ACHN (cell line): ENCODE measurements at places on chromosomes 2 and 18.

DNA sequence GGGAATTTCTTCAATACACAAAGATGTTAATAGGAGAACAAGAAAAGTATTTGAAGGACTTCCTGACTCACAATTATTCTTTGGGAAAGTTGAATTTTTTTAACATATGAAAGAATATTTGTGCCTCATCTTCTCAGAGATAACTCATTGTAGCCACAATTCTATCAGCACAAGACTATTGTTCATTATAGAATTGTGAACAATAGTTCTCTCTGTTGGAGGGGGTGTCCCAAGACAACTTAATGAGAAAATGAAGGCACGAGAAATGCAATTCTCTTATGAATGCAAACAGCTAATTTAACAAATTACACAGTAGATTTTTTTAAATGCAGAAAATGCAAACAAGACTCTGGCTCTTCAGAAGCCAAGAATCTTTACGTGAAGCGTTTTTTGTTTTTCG is 157.0 kb downstream of the BARD1 start:
- no peak for DNase-seq

- DNase-seq = no peak
Observed at GRCh38 chr2:212021947-212022346, 516.7 kb downstream of the ERBB4 start.

DNA sequence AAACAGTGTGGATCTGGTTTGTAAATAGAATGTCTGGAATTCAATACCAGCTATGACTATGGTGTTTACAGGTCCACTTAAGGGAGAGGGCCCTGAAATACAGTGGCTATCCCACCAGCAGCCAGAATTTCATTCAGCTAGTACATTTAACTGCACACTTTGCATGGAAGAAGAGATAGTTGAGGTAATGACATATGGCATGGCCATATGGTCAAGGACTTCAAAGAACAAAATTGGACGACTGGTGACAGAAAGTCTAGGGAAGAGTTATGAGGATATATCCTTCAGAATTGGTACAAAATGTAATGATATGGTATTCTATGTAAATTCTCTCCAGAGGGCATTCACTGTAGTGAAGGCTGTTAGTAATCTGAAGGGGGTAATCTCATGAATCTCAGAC is 105.0 kb downstream of the IKZF2 start:
- DNase-seq = no peak

- DNase-seq = no peak
Observed at GRCh38 chr18:42706618-42707017, 408.9 kb downstream of the RIT2 start.

- DNase-seq = no peak
Observed at GRCh38 chr2:216695401-216695821, at the start of gene IGFBP5. Gene IGFBP5 (minus strand): TSS chr2:216695549. CDS start chr2:216694775, 774 bp downstream.

- DNase-seq = peak; percentile 63
Observed at GRCh38 chr2:164717000-164717803, 95.9 kb upstream of the GRB14 start.

- DNase-seq = no peak
Observed at GRCh38 chr2:16657671-16658070, 8.0 kb downstream of the CYRIA start.

DNA sequence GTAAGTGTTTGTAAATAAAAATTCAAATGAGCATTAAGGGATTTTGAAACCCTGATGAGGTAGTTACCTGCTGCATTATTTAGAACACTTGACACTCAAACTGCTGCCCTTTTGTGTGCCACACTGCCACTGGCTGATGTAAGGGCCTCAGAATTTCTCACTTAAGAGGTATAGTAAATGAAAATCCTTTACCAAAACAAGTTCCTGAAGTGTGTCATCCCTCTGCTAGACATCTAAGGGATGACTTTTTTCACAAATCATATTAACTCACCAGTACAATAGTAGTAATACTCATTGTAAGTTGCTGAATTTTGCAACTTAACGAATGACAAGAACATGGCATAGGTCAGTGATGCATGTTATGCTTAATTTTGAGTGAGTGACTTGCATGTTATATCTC is 274.9 kb upstream of the UBE2E3 start:
- DNase-seq = no peak

DNA sequence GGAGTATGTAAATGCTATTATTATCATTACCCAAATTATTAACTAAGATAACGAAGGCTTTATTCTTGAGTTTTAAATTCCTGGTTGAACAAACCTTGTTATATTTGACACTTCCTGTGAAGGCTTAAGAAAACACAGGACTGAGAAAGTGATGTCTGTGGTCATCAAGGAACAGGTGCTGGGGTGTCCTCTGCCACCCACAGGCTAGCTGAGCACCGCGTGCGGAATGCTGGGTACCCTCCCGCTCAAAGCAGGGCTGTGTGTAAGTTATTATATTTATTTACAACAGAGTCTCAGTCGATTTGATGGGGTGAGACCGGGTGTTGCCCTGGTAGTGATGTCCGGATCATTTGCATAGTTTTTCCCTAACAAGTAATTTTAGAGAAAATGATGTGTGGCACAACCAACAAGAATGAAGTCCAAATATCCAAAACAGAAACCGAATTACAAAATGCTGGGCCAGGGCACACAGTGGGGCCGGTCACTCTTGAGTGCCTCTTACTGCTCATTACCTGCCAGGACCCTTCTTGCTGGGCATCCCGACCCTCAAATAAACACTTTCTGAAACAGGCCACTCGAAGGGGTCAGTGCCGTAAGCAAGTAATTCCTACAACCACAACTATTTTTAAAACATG is 49.2 kb downstream of the TMEM18 start:
- no peak for DNase-seq

- DNase-seq = no peak
Observed at GRCh38 chr2:58387701-58388100, 146.6 kb upstream of the FANCL start.

GRCh38 chr2:46350029-46350689 is 53.0 kb downstream of the EPAS1 start:
- DNase-seq = no peak

DNA sequence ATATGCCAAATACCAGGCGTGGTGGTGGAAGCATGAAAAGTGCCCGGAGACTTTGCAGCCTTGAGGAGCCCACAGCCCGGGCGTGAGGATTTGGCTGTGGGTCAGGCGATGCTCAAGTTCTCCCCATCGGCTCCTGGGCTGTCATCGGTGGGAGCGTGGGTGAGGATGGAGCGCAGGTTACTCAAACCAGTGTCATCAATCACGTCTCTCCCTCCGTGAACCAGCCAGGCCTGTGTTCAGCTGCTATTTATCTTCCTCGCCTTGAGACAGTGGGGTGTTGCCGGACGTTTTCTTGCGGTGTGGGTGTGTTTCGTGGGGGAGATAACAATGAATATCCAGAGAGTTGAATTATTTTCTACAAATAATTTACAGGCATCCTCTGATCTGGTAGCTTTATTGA is 317.6 kb downstream of the EIPR1 start:
- DNase-seq = no peak

DNA sequence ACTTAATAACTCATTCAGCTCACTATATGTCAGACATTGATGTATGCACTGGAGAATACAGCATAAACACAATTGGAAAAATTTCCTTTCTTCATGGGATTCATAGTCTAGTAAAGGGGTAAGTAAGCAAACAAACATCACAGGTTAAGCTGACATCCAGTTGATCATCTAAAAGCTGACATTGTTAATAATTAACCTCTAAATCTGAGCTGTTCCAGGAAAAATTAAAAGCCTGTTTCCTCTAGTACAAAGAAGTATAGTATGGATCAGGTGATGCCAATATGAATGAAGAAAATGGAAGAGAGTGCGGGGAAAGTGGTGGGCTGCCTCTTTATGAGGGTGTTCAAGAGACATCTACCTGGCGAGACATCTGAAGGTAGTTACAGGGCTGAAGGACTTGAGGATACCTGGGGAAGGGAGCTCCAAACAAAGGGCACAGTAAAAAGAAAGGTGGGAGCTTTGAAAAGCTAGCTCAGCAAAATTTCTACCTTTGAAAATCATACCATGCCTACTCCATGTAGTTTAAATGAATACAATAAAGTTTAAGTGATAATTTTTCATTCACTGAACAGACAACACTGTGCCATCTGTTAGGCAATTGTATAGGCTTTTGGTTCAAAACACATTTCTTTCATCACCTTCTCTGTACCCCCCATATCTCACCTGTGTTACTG is 619.3 kb downstream of the TRIB2 start:
- DNase-seq = no peak

DNA sequence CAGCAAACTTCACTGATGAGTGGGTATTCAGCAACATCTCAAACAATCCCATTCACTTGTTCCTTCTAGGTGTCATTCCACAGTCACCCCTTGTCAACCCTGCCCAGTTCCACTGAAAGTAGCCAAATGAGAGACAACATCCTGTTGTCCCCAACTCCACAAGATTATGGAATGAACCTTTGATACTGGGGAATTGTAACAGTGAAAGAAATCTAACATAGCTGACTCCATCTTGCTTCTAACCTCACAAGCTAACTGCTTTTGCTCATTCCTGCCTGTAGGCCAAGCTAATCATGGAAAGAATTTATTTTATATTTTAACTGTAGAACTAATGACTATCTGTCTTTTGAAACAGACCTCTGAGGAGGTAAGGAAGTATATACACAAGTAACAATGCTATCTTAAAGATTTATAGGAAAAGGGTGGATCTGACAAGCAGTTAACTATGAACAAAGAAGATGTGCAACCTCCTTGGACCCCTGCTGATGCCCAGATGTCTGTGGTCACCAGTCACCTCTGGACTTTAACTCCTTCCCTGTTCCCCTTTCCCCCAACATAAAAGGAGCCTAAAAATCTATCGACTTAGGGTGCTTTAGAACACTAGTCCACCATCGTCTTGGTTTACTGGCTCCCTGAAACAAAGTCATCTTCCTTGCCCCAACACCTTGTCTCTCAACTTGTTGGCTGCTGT is 6.9 kb upstream of the ANXA4 start:
- no peak for DNase-seq

DNA sequence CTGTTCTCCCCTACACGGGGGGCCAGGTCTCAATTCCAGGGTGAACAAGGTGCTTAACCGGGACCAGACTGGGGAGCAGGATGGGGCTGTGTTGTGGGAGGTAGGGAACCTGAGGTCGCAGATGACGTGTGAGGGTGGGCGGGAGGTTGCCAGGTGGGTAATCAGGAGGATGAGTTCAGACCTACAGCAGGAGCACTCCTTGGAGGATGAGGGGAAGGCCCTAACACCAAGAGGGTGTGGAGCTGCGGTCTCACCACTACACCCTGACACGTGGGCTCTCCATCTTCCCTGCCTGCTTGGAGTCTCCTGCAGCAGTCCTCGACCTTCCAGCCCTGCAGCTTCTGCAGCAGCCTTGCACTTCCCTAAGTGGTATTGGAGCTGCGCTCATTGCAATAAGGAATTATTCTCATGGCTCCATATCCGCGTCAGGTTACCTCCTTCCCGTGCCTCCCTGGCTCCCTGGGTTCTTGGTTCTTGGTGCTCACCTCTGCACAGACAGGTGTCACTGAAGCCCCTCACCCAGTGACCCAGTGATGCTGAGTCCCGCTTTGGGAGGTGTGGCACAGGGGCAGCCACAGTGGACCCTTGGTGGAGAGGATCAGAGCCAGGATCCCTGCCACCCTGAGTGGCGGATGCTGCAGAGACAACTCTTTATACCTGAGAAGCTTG is 15.5 kb downstream of the SH3BP4 start:
- no peak for DNase-seq

DNA sequence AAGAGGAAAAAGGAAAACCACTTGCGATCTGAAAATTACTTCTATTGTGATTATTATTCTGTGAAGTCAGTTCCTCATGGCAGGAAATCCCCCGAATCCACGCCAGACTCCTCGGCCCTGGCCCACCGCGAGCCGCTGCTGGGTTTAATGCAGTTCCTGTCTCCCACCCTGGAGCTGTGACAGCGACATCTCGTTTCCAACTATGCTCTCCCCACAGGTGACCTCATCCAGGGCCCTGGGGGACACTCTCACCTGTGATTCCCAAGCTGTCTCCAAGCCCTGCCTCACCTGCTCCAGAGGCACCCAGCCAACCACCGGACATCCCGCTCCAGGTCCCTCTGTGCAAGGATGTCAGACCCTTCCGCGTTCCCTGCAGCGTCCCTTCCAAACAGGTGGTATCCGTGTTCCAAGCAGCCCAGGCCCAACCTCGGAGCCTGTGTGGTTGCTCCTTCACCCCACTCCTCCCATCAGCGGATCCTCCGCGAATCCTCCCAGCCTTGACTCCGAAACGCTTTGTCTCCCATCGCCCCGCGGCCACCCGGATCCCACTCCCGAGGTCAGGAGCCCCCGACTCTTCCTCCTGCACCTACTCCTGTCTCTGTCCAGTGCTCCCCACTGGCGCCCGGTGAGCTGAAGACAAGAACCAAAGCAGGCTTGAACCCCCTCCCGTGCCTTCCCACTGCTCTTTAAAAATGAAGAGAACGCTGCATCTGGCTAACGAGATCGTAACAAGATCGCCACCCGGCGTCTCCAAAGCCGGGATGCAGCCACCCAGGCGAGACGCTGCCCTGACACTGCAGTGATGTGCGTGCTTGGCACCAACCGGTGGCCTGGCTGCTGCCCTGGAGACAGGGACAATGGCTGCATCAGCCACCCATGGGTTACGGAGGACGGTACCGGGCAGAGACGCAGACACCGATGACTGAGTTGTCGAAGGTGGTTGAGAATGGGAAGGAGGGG is 96.5 kb downstream of the NDUFA10 start:
- DNase-seq = no peak

DNA sequence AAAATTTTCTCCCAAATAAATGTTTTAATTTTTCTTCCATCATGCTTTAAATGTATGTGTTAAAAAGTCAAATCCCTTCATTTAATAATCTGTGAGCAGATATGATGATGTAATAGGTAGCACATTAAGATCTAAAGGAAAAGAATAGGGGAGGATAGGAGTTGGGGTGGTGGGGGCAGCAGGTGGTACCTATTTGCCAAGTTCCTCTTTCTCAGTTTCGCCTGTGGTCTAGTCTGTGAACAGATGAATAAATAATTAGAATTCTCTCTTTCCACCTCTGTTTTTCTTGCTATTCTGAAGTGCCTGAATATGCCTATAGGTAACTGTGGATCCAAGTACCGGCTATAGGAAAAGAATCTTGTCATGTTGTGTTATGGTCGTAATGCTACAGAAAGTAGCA is 152.5 kb downstream of the NRXN1 start:
- DNase-seq = no peak

- peak; percentile 28 for DNase-seq
Observed at GRCh38 chr2:229920011-229920641, 1.7 kb downstream of the TRIP12 start.

GRCh38 chr2:200319548-200320337 is 13.2 kb downstream of the SPATS2L start:
- peak; percentile 69 for DNase-seq

DNA sequence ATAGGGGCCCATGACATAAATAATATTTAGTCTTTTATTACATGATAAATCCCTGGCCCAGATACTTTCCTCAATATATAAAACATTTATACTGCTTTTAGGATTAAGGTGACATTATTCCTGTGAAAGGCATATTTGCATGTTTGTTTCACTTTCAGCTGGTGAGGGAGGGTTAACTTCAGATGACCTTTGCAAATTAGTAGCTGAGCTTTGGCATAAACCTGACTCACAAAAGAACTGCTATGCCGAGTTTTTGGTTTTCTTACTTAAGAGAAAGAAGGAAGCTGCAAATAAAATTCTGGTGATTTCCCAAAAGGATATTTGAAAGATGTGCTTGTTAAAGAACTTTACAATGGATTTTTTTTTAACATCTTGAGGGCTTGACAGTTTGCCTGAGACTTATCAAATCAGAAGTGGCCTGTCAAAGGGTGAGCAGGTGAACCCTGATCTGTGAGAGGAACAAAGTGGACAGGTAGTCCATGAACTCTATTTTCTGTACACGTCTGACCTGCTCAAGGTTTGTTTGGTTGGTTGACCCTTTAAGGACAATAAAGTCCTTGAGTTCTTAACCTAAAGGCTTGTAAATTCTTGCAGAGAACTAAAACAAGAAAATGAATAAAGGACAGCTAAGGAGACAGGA is 93.5 kb downstream of the FAM124B start:
- DNase-seq = no peak
